Vagina (tissue), 2 donors: ENCODE measurements at places on chromosomes 1 and 21.

- no peaks in the 10 kb centered on the region for H3K27me3 ChIP-seq
- no peaks in the 10 kb centered on the region for H3K36me3 ChIP-seq
- no peak overlapping the region for H3K4me3 ChIP-seq
- no peak overlapping the region for H3K27ac ChIP-seq
- H3K4me1 ChIP-seq = no peaks in the 10 kb centered on the region
- DNase-seq = no peak
Observed at GRCh38 chr1:231139125-231139649, 22.7 kb upstream of the TRIM67 start.

GRCh38 chr21:46585191-46585953 lies 19.5 kb downstream of the S100B start:
- H3K27me3 ChIP-seq = no peaks in the 10 kb centered on the region
- no peak for DNase-seq
- H3K27ac ChIP-seq = no peak overlapping the region

GRCh38 chr1:202710070-202711045 lies at the start of gene SYT2:
Gene SYT2, minus strand, starts transcription at chr1:202710454. Its CDS starts 104,682 bp downstream, at chr1:202605772.
- peaks cover 7% of the 10 kb centered on the region for H3K27me3 ChIP-seq
- H3K27ac ChIP-seq = no peak within 1 kb of the TSS
- peak within 1 kb of the TSS; percentile 25 for H3K4me3 ChIP-seq
- no peak for DNase-seq
- H3K4me1 ChIP-seq = peaks cover 18% of the 10 kb centered on the region

DNA sequence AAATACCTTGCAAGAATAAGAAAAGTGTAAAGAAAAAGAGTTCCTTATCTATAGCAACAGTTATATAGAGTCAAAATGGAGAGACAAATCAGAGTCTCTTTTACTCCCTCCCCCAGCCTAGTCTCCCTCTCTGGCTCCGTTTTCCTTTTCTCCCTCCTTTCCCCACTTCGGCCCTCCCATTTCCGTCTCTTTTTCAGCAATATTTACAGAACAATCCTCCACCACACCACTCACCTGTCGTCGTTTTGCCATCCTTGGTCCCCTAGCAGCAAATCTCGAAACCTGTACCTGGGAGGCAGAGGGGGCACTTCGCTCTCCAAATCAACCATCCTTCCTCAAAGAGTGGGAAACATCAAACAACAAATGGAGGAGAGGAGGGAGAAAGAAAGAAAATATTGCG lies 259 bp downstream of the KCNT2 start:
- no peaks in the 10 kb centered on the region for H3K27me3 ChIP-seq
- H3K36me3 ChIP-seq = no peaks in the 10 kb centered on the region
- peak overlapping the region; percentile 61 for H3K27ac ChIP-seq
- peaks cover 8% of the 10 kb centered on the region for H3K4me1 ChIP-seq

- H3K4me1 ChIP-seq = no peaks in the 10 kb centered on the region
- no peak overlapping the region for H3K4me3 ChIP-seq
- H3K27me3 ChIP-seq = no peaks in the 10 kb centered on the region
- no peak overlapping the region for H3K27ac ChIP-seq
- H3K36me3 ChIP-seq = no peaks in the 10 kb centered on the region
Observed at GRCh38 chr1:36766481-36766880, 267.8 kb downstream of the GRIK3 start.

DNA sequence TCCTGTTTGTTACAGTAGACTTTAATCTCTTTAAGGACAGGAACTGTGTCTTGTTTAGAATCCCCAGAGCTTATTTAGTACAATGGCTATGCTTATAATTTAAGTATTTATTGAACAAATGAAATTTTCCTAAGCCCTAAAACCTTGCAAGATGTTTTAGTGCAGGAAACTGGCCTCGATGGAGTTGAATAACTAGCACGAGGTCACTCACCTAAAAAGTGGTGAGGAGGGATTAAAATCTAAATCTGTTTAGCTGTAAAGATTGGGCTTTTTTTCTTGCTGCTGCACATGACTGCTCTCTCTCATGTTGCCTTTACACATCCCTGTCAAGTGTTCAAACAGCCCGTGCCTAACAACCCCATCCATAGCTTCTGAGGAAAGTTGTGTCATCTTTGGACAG lies 10.2 kb downstream of the NFYC start:
- no peak for DNase-seq
- H3K27ac ChIP-seq = no peak overlapping the region
- no peak overlapping the region for H3K4me3 ChIP-seq
- H3K4me1 ChIP-seq = peaks cover 66% of the 10 kb centered on the region
- no peaks in the 10 kb centered on the region for H3K27me3 ChIP-seq

GRCh38 chr1:162678439-162678838 lies 46.2 kb downstream of the DDR2 start:
- no peak for DNase-seq
- no peak overlapping the region for H3K4me3 ChIP-seq
- no peaks in the 10 kb centered on the region for H3K27me3 ChIP-seq
- peak overlapping the region; percentile 74 for H3K27ac ChIP-seq
- peaks cover 64% of the 10 kb centered on the region for H3K4me1 ChIP-seq

DNA sequence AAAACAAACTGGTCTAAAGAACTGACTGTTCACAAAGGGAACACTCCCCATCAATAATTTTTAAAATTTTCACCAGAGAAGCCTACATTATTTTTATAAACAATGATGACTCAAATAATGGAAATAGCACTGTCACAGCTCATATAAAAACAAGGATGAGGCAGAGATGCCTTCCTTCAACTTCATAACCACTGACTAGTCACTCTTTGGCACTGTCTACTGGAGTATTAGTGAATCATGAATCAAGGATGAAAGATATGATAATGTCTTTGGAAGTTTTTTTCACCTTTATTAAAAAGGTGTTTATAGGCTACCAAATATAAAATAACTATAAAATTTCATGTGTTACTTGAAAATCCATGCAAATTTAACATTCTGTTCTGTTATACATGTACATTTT lies 316.9 kb downstream of the VAV3 start:
- H3K4me1 ChIP-seq = peaks cover 19% of the 10 kb centered on the region
- H3K4me3 ChIP-seq = no peak overlapping the region
- no peak overlapping the region for H3K27ac ChIP-seq
- DNase-seq = no peak

GRCh38 chr1:3186526-3186921 lies 117.5 kb downstream of the PRDM16 start:
- H3K4me1 ChIP-seq = no peaks in the 10 kb centered on the region
- no peak overlapping the region for H3K4me3 ChIP-seq
- H3K36me3 ChIP-seq = no peaks in the 10 kb centered on the region
- no peak for DNase-seq
- H3K27me3 ChIP-seq = no peaks in the 10 kb centered on the region
- H3K27ac ChIP-seq = peak overlapping the region; percentile 60

GRCh38 chr1:193841857-193842256 lies 655.4 kb upstream of the B3GALT2 start:
- no peak overlapping the region for H3K27ac ChIP-seq
- no peak overlapping the region for H3K4me3 ChIP-seq
- H3K4me1 ChIP-seq = no peaks in the 10 kb centered on the region

DNA sequence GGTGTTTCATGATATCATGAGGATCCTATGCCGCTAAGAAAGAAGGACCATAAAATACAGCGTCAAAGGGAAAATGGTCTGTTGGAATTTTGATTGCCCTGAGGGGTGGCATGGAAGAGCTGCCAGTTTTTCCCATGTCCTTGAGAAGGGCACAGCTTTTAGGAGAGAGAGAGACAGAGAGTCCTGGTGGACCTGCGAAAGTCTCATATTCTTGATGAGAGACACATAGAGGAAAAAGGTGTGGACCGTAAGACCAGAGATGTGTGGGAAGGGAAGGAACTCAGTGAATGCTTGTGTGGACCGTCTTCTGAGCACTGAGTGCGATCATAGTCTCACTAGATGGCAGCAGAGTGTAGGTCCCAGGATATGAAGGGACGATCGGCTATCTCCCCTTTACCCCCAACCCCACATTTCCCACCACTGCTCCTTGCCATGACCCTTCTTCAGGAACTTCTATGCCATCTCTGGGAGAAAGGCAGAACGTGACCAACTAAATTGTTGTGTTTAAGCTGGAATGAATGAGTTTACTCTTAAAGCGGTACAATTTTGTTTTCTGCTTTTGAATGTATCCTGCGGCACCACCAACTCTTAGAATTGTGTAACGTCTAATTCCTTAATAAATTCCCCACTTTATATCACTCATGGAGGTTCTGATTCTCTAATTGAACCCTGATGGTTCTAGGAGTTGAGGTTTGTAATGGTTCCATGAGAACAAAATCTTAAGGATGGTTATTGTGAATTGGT lies 117.7 kb downstream of the CTH start:
- no peak overlapping the region for H3K4me3 ChIP-seq
- no peak overlapping the region for H3K27ac ChIP-seq
- no peak for DNase-seq
- no peaks in the 10 kb centered on the region for H3K4me1 ChIP-seq
- H3K27me3 ChIP-seq = no peaks in the 10 kb centered on the region
